Stimulated activated naive CD4-positive, alpha-beta T cell treated with Interleukin-2 at 50 U/mL for 16 hours (primary cell): ENCODE measurements at places on chromosomes 16 and 17.

DNA sequence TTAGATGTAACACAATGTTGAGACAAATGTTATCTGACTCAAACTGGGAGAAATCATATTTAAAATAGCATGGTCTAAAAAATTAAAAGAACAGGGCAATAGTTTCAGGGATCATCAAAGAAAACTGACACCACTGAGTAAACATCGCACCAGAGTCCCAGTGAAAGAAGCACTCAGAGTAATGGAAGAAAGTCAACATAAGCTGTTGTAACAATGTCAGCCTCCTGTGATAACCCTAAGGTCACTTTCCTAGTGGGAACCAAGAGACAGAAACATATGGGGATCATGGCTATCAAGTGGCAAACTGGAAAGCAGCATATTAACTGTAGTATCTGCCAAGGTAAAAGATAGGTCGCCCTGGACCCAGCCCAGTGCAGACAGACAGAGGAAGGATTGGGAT is 160.8 kb downstream of the CA10 start:
- DNase-seq: no peak

- no peak for DNase-seq
Measured at GRCh38 chr16:78353640-78354275, 254.3 kb downstream of the WWOX start.

GRCh38 chr16:78258375-78259065 is 159.1 kb downstream of the WWOX start:
- DNase-seq: no peak

- DNase-seq: no peak
Measured at GRCh38 chr16:11003141-11003540, 58.8 kb downstream of the CLEC16A start.

GRCh38 chr17:8038954-8039610 is at the start of gene ALOX15B:
Gene ALOX15B (plus strand): TSS chr17:8039059. CDS start chr17:8039156, 97 bp downstream.
- no peak for DNase-seq

DNA sequence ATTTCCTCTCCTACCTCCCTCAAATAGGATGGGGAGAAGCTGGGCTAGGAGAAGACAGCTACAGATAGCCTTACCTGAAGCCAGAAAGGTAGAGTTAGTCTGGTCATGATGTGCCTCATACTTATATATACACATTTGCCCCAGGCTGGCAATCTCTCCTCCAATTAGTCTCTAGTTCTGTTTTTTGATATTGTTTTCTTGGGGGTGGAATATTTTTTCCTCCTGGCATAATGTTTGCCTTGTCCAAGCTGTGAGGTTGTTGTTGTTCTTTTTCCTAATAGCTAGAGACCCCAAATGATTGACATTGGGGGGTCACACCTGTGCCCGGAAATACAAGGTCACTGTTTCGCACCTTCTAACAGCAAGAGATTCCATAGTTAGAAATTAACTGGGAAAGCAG is at the start of gene UMOD:
UMOD (minus strand) TSS at position 101 of the 400 bp plus-strand sequence. CDS start 1,978 bp downstream, outside the sequence.
- DNase-seq: no peak

DNA sequence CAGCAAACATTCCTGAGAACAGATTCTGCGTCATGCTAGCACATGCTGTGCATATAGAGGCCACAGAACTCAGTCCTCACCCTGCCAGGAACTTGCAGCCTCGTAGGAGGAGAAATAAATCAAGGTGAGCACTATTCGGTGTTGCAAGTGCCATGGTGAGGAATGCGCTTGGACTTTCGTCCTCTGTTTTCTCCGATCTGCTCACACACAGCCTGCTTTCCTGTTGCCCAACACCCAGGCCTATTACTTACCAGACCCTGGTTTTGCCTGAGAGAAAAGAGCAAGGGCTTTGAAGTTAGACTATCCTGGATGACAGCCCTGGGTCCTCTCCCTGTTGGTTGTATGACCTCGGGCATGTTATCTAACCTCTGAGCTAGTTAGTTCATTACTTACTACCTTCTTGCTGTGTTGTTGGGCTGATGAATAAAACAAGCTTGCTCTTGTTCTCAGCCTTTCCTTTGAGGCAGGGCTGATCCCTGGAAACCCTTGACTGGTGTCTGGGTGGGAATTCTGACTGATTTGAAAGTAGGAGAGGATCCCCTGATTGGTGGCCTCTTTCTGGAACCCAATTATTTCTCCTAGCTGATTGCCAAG is 2.9 kb downstream of the ACSF2 start:
- no peak for DNase-seq

DNA sequence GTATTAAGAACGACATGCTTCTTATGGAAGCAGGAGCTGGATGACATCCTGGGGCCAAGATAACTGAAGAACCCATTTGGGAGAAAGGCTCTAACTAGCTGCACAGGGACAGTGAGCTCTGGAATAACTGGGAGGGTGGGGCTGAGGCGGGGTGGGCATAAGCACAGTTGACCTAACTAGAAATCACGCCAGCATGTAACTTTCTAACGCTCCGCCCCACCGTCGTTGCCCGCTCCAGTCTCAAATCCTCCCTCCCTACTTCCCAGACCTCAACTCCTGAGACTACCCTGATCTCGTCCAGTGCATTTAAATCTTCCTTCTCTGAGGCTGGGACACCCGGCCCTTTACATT is 436 bp downstream of the PHB1 start:
- no peak for DNase-seq

DNA sequence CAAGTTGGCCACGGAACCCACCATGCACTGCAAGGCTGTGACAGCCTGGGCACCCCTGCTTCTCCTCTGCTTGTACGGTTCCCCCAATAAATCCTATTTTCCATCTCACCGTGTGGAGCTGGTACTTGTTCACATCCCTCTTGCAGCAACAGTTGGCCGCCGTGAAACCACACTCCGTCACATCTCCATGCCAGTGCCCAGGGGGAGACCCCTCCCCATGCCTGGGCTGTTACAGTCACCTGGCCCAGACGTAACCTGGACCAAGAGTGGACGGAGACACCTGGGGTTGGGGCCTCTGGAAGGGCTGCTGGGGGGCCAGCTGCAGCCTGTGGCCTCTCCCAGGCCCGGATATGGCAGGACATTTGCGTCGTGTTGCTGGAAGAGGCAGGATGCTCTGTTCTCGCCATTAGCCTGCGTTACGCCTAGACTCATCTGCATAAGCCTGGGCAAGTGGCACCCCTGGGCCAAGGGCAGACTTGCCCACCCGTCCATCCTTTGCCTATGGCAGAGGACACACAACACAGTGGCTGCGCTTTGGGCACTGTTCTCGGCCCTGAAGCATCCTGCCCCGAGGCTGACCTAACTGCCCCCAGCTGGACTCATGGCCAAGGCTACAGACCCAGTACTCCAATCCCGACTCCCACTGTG is 14.2 kb upstream of the KREMEN2 start:
- DNase-seq: no peak

DNA sequence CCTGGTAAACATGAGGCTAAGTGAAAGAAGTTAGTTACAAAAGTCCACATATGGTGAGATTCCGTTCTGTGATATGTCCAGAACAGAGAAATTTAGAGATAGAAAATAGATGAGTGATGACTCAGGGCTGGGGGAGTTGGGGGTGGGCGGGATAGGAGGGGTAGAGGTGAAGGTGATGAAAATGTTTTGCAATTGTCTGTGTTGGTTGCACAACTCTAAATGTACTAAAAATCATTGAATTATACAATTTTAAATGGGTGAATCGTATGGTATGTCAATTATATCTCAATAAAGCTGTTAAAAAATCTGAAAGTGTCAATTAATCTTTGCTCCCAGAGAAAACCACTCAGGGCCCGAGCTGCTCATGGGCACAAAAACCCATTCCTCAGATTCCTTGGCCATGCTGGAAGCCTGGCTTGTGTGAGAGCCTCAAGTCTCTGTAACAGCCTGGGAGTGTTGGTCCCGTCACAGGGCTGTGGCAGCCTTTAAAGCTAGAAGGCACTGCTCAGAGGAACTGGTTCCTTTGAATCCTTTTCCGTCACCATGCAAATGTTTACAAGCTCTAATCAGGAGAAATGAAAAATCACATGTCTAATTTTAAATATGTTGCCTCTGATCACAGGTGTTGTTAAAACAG is 225.3 kb downstream of the WWOX start:
- DNase-seq: no peak

DNA sequence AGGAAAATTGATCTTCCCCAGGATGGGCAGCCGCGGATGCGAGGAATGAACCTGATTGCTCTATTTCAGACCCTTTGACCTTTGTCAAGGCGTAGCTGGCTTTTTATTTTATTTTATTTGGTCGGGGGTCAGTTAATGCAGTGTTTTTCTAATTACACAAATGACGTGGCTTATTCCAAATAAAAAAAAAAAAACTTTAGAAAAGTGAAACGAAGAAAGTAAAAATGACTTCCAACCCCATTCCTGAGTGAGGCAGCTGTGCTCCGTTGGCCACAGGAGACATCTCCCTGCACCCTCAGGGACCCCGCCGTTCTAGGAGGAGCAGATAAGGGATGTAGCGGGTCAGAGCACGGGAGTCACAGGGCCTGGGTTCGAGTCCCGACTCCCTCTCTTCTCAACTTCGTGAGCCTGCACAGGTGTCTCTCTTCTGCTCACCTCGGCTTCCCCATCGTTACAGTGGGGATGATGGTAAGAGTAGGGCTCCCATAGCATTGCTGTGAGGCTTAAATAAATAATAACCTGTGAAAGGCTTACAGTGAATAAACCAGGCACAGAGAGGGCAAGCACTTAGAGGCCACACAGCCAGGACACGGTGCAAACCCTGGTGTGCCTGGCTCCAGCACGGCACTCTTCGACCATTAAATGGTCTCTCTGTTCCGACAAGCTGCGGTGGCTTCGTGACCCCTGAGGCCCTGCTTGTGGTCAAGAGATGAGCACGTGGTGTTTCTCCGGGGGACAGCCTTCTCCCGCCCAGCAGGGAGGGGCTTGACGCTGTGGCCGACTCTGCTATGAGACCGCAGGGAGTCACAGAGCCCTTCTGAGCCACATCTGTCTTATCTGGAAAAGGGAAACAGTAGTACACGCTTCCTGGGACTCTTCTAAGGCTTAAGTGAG is 10.2 kb downstream of the FOXF1 start:
- no peak for DNase-seq
